SHP77 (cell line): ENCODE measurements at places on chromosomes 1 and 21.

DNA sequence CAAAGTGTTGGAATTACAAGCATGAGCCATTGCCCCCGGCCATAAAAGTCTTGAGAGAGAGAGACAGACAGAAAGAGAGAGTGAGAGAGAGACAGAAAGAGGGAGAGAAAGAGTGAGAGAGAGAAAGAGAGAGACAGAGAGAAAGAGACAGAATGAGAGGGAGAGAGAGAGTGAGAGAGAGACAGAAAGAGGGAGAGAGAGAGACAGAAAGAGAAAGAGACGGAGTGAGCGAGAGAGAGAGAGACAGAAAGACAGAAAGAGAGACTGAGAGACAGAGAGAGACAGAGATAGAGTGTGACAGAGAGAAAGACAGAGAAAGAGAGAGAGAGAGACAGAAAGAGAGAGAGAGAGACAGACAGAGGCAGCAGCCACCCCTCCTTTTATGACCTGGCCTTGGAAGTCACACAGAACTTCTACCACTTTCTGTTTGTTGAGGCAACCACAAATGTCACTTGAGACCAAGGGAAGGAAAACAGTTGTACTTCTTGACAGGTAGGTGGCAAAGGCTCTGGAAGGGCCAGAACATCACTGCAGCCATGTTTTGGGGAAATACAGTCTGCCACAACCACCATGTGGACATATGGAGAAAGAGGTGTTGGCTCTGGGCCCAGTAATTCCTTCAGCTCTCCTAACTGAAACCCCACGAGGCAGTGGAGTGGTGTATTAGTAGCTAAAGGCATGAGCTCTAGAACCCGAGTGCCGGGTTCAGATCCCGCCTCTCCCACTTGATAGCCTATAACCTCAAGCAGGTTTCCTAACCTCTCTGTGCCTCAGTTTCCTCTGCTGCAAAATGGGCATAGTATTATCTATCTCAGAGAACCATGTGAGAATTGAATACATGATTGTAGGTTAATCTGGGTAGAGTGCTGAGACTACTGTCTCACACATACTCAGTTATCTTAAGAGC is 50.6 kb downstream of the TNFRSF8 start:
- DNase-seq: no peak

- DNase-seq: no peak
Observed at GRCh38 chr21:30962013-30962412, 76.3 kb downstream of the KRTAP19-8 start.

DNA sequence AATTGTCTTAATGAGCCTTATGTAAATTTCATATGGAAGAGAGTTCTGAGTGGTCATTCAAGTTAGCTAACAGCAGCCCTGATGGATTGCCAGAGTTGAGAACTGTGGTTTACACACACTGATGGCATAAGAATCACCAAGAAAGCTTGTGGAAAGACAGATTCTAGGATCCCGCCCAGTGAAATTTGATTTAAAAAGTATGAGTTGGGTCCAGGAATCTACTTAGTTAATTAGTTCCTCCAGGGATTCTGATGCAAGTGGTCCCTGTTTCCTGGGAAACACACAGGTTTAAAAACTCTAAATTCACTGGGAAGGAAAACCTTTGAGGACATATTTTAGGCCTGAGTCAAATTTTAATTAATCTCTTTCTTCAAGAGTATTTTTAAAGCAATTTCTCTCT is 144.3 kb downstream of the NTPCR start:
- DNase-seq: no peak

DNA sequence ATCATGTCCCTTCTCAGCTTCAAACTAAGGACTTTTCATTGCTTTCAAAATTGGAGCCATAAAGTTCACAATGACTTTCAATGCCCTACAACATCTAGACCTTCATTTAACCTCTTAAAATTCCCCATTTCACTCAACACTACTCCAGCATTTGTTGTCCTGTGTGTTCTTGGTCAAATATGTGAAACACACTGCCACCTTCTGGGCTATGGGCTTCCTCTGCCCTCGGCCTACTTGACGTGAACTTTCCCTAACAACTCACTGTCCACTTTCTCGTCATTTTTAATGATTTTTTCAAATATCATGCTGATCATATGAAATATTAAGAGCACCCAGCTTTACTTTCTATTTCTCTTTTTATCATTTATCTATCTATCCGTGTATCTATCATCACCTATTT is 2018.4 kb downstream of the NCAM2 start:
- DNase-seq: peak; percentile 32
